ENCODE measurements at places on chromosomes 7 and 10. TPM values are rescaled to one million over a fixed set of nuclear protein-coding genes. Genes with fewer than 3 reads are reported as not detected.
A peak's percentile ranks its signal among the peaks of the same experiment; 100 is the strongest.

SFR1 gene
- total RNA-seq, result 13.0 TPM

OR13A1 gene
- not detected for total RNA-seq

MYO3A gene
- not detected for total RNA-seq

GTF2IRD2 gene
- total RNA-seq, result 14.3 TPM

TMEM139 gene
- 4.0 TPM for total RNA-seq

BICC1 gene
- total RNA-seq, result 0.49 TPM

LIPN gene
- not detected for total RNA-seq

SFRP5 gene
- not detected for total RNA-seq

DNA sequence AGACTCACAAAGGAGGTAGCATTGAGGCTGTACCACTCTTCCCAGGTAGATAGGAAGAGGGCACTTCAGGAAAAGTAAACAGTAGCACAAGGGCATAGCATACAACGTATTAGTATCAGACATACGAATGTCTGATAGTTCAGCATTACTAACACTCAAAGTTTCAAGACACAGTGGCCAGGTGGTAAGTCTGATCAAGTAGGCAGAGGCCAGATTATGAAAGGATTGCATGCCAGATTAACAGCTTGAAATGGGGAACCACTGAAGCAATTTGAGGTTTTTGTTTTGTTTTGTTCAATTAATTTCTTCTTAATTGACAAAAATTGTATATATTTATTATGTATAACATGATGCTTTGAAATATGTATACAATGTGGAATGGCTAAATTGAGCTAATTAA lies 45.7 kb upstream of the IL6 start:
- no peak for DNase-seq

DNA sequence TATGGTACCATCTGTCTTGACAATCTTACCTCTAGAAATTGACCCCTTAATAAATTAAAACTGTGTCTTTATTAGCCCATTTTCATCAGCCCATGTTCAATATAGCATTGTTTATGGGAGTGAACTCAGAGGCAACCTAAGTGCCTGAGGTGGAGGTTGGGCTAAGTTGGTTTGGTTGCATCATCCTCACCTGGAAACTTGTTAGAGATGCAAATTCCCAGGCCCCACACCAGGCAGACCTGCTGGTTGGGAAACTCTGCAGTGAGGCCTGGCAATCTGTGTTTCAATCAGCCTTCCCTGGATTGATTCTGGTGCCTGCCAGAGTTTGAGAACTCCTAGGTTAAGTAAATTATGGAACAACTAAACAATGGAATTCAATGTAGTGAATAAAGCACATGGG lies 9.4 kb upstream of the FAM170B start:
- DNase-seq, result no peak

GRCh38 chr10:77926566-77927401 lies at the start of gene DLG5:
TSS of gene DLG5 (minus strand) at chr10:77926755. CDS start at chr10:77926520, 235 bp downstream.
- DNase-seq, result peak; percentile 47

GRCh38 chr10:115696747-115697146 lies 576.3 kb downstream of the GFRA1 start:
- no peak for DNase-seq

GRCh38 chr10:4813023-4813422 lies 13.0 kb upstream of the AKR1E2 start:
- DNase-seq, result peak; percentile 6

DNA sequence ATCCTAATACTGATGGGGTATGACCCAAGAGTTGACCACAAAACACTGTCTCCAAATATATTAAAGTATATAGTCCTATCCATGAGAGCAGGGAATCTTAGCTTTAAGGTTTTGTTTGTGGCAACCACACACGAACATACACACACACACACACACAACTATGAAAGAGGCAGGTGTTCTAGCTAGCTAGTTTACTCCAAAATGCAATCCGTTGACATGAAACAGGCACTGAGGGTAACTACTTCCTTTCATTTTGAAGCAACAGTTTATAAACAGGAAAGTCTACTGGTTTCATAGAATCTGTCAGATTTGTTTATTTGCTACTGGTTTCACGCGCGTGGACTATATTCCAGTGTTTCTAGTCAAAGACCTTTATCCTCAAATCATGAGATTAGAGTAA lies 14.8 kb downstream of the HTR5A start:
- DNase-seq, result no peak

GRCh38 chr10:69682955-69683474 lies 53.0 kb downstream of the FAM241B start:
- DNase-seq, result no peak

DNA sequence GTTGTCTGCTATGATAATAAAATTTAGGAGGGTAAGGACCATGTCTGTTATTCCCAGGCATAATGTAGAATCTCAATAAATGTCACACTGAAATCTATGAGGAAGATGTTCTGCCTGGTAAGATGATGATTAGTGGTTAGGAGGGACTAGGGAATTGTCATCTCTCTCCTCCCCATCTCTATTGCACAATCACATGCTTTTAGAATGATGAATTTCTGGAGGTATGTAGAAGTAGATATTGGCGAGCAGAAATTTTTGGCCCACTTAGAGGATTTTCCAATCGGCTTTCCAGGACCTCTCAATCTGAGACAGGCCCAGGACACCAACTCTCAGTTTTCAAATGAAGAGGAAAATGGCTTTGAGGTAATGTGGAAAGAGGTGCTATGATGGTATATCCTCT lies 2.0 kb upstream of the PITX3 start:
- no peak for DNase-seq

- DNase-seq, result no peak
Measured at GRCh38 chr10:128440513-128441160, 314.4 kb upstream of the MKI67 start.

DNA sequence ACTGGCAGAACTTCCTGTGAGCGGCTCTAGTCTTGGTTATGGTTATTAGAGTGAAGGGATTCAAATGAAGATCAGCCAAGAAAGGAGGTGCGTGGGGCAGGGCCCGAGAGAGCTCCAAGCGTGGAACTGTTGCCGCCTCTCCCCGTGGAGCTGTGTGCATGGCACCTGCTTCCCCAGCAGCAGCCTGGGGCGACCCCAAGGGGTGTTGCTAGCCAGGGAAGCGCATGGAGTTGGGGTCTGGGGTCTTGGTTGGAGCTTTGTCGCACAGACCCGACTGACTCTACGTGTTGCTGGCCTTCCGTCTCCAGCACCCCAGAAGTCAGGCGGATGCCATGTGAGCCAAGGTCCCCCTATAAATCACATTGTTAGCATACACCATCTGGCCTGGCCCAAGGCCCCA lies 61.0 kb downstream of the HTR5A start:
- DNase-seq, result no peak

GRCh38 chr7:90596671-90597562 lies 796 bp downstream of the CDK14 start:
- DNase-seq, result no peak

DNA sequence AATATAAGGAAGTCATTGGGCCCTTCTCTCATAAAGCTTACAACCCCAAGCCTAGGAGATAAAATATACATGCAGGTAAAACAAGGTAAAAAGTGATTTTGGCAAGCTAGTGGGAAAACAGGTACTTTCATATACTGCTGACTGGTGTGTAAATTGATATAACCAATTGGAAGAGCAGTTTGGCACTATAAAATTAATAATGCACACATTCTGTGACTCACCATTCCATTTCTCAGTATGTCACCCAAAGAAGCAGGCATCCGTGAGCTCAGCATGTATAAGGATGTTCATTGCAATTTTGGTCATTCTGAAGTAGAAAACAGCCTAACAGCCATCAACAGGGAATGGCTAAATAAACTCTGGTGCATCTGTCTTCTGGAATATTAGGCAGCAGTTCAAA lies 2.9 kb downstream of the MACROH2A2 start:
- no peak for DNase-seq

GRCh38 chr10:102230861-102231356 lies 4.8 kb downstream of the ELOVL3 start:
- DNase-seq, result no peak

DNA sequence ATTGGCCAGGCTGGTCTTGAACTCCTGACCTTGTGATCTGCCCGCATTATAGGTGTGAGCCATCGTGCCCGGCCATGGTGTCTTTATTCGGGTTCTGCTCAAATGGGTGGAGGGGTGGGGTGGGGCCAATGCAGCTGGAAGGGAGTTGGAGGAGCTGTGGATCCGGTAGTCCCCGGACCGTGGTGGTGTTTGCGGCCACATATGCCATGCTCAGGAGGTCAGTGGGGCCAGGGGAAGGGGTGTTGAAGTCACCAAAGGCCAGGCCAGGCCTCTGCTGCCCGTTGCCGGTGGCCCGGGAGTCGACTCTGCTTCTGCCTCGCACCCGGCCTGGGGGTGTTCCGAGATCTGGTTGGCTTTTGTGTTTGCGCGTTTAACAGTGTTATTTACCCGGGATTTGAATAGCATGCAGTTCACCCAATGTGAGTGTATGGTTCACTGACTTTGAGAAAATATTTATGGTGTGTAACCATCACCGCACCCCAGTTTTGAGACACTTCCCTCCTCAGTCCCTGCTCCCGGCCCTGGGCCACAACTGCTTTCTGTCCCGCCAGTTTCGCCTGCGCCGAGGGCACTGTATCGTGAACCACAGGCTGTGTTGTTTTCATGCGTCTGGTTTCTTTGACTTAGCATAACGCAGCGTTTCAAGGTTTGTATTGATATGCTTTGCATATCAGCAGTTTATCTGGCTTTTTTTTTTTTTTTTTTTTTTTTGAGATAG lies 10.7 kb downstream of the INPP5A start:
- no peak for DNase-seq

GRCh38 chr7:107203607-107204006 lies 34.8 kb downstream of the HBP1 start:
- no peak for DNase-seq

- no peak for DNase-seq
Measured at GRCh38 chr7:39164887-39165286, 187.2 kb downstream of the POU6F2 start.

DNA sequence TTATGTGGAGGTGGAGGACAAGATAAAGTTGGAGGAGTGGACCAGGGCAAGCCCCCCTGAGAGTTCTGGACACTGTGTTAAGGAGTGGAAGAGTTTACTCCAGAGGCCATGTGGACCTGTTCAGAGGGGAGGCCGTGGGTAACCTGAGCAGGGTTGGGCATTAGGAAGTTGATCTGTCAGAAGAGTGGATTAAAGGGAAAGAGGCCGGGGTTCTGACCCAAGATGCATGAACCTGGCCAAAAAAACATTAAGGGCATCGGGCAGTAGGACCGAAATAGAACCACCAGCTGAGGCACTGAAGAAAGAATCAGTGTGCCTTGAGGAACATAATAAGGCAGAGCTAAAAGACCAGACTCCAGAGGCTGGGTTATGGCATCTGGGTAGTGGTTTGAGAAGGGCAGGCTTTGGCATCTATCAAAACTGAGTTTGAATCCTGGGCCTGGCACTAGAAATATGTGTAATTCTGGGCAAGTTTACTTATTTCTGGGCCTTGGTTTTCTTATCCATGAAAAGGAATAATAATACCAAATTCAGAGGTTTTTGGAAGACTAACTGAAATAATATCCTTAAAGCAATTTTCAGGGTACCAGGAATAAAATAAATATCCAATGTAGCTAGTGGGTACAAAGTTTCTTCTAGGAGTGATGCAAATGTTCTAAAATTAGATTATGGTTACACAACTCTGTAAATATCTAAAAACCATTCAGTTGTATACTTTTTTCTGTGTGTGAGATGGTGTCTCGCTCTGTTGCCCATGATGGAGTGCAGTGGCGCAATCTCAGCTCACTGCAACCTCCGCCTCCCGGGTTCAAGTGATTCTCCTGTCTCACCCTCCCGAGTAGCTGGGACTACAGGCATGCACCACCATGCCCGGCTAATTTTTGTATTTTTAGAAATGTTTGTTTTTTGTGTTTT lies 10.9 kb upstream of the FRAT1 start:
- DNase-seq, result no peak

DNA sequence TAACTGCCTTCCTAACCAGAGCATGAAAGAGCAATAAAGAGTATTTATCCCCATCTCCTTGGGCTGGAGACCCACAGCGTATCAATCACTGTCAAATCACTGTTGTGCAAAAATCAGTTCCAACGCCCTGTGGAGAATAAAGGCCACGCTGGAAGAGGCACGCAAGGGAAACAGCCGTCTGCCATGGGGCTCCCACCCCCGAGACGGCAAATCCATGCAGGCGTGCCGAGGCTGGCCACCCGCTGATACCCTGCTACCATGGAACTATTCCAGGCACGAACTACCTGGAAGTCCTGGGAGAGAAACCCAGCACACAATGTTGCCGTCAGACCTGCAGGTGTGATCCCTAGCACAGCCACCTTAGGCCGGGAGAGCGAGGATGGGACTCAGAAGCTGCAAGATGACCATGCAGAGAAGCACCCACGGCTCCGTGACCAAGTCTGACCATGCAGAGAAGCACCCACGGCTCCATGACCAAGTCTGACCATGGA lies 185.3 kb downstream of the DIP2C start:
- no peak for DNase-seq

- DNase-seq, result no peak
Measured at GRCh38 chr10:120433141-120433540, 23.9 kb upstream of the PLPP4 start.

DNA sequence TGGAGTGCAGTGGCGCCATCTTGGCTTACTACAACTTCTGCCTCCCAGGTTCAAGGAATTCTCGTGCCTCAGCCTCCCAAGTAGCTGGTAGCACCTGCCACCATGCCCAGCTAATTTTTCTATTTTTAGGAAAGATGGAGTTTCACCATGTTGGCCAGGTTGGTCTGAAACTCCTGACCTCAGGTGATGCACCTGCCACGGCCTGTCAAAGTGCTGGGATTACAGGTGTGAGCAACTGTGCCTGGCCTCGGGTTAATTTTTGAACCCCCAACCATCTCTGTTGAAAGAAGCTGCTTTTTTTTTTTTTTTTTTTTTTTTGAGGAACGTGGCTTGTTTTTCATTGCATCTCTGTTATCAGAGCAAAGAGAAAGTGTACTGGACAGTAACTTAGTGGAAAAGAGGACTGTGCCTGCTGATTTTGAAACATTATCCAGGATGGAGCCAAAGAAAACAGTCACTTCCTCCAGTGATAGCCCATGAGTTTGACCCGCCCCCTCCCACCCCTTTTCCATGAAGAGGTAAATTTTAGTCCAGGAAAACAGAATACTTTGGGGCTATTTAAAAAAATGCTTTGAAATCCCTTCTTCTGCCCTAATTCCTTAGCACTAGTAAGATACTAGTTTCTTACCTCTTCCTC lies 38.3 kb downstream of the WBP1L start:
- peak; percentile 24 for DNase-seq

GRCh38 chr7:129989466-129989865 lies 36.7 kb upstream of the UBE2H start:
- no peak for DNase-seq

GRCh38 chr7:50393076-50393475 lies 57.1 kb downstream of the FIGNL1 start:
- DNase-seq, result no peak

GRCh38 chr7:133633055-133633454 lies 380.2 kb downstream of the EXOC4 start:
- DNase-seq, result peak; percentile 9

- no peak for DNase-seq
Measured at GRCh38 chr7:38920731-38921130, 11.7 kb upstream of the VPS41 start.

DNA sequence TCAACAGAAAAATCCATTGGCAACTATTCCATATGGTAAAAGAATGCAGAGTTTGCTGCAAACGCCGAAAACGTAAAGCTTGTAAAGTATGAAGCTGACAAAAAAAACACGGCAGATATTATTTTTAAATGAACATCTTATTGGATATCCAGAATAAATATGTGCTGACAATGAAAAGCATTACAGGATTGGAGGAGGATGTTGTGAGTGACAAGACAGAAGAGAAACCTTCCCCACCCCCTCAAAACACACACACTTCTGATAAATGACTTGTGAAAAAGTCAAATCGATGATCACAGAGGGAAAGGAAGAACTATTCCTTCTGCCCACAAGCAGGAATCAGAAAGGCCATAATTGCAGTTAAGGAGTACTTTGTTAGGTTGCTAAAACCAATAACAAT lies 14.6 kb downstream of the FAM131B start:
- DNase-seq, result no peak

Measured in NCI-H460 (cell line).